Activated CD4-positive, alpha-beta T cell treated with anti-CD3 and anti-CD28 coated beads, Interleukin-2, amount 10 ng/mL, durations not matched to agents 7 days and 5 days (primary cell): ENCODE measurements at places on chromosomes 3 and 15. TPM values are rescaled to one million over a fixed set of nuclear protein-coding genes. Genes with fewer than 3 reads are reported as not detected.

Gene SEMA3G
- total RNA-seq, result not detected

Gene FBXL2
- total RNA-seq, result not detected

DNA sequence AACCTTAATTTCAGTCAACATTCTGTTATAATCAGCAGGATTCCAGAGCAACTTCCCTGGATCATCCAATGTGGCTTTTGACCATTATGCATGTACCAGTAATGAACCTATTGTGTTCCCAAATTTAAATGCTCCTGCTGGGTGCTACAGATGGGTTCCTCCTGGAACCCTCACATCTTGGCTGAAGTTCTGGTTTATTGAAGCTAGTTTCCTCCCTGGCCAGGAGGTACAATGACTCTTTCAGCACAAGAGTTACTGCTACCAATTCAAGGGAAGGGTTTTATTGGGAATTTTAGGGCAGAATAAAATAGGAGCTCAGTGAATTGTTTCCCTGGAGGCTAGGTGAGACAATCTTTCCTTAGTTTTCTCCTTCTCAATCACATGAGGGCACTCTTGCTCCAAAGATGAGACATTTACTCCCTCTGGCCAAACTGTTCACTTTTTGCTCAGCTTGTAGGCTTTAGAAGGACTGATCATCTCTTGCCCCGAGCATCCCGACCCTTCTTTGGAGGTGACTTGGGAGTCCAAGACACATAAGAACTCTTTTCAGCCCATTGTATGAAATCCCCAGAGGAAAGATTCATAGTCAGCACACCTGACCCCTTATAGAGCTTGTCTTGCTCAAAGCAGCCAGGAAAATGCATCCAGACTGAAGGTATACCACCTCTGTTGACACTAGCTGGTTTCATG is 8.8 kb upstream of the NPHP3 start:
- no peaks in the 10 kb centered on the region for H3K36me3 ChIP-seq
- no peaks in the 10 kb centered on the region for H3K4me1 ChIP-seq
- no peak for DNase-seq
- no peak overlapping the region for H3K27ac ChIP-seq

GRCh38 chr3:155886915-155887314 is 16.5 kb downstream of the GMPS start:
- no peaks in the 10 kb centered on the region for H3K27me3 ChIP-seq
- peaks cover 27% of the 10 kb centered on the region for H3K4me1 ChIP-seq
- H3K27ac ChIP-seq, result no peak overlapping the region

GRCh38 chr3:86969500-86970189 is 21.3 kb downstream of the VGLL3 start:
- no peak overlapping the region for H3K4me3 ChIP-seq
- H3K36me3 ChIP-seq, result no peaks in the 10 kb centered on the region
- peak; percentile 31 for DNase-seq
- H3K4me1 ChIP-seq, result no peaks in the 10 kb centered on the region
- no peak overlapping the region for H3K27ac ChIP-seq

DNA sequence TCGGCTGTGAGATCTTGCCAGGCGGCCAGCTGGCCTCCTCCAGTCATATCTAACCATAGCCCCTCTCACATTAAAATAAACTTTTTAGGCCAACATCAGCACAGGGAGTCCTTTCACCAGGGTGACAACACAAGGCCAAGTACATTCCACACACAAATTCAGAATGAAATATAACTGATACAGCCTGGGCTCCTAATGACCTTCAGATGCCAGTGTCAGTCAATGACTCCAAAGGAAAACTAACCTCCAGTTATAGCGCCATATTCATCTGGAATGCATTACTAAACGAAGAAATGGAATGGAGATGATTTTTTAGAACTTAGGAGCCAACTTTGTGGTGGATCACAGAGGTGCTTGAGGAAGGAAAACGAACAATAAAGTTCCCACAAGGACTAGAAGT is 205.4 kb downstream of the GREM1 start:
- no peak overlapping the region for H3K4me3 ChIP-seq
- H3K27me3 ChIP-seq, result peaks cover 3% of the 10 kb centered on the region
- H3K36me3 ChIP-seq, result no peaks in the 10 kb centered on the region
- H3K4me1 ChIP-seq, result no peaks in the 10 kb centered on the region

- H3K36me3 ChIP-seq, result peaks cover 90% of the 10 kb centered on the region
- no peak for DNase-seq
- no peaks in the 10 kb centered on the region for H3K27me3 ChIP-seq
Measured at GRCh38 chr15:93019090-93019489, 69.9 kb downstream of the RGMA start.

- no peak for DNase-seq
- H3K27me3 ChIP-seq, result no peaks in the 10 kb centered on the region
- H3K4me3 ChIP-seq, result no peak overlapping the region
- peaks cover 2% of the 10 kb centered on the region for H3K36me3 ChIP-seq
- no peak overlapping the region for H3K27ac ChIP-seq
Measured at GRCh38 chr3:71175691-71176365, 407.7 kb downstream of the FOXP1 start.

- H3K27me3 ChIP-seq, result peaks cover 8% of the 10 kb centered on the region
- no peak overlapping the region for H3K4me3 ChIP-seq
- DNase-seq, result no peak
- no peak overlapping the region for H3K27ac ChIP-seq
- no peaks in the 10 kb centered on the region for H3K36me3 ChIP-seq
Measured at GRCh38 chr15:79046691-79047404, 43.7 kb downstream of the RASGRF1 start.

Gene CP
- not detected for total RNA-seq

Gene ALDH1L1
- not detected for total RNA-seq

Gene RPS17
- 1,976 TPM for total RNA-seq

Gene IRAK2
- total RNA-seq, result 1.6 TPM

GRCh38 chr3:135453326-135453725 is 512.2 kb upstream of the PPP2R3A start:
- DNase-seq, result no peak
- H3K27ac ChIP-seq, result no peak overlapping the region
- H3K4me1 ChIP-seq, result no peaks in the 10 kb centered on the region
- no peaks in the 10 kb centered on the region for H3K27me3 ChIP-seq
- H3K36me3 ChIP-seq, result no peaks in the 10 kb centered on the region
- no peak overlapping the region for H3K4me3 ChIP-seq

GRCh38 chr3:14415501-14415900 is 13.1 kb downstream of the SLC6A6 start:
- DNase-seq, result no peak
- peak overlapping the region; percentile 25 for H3K27ac ChIP-seq
- H3K27me3 ChIP-seq, result no peaks in the 10 kb centered on the region
- no peak overlapping the region for H3K4me3 ChIP-seq
- peaks cover 11% of the 10 kb centered on the region for H3K4me1 ChIP-seq

DNA sequence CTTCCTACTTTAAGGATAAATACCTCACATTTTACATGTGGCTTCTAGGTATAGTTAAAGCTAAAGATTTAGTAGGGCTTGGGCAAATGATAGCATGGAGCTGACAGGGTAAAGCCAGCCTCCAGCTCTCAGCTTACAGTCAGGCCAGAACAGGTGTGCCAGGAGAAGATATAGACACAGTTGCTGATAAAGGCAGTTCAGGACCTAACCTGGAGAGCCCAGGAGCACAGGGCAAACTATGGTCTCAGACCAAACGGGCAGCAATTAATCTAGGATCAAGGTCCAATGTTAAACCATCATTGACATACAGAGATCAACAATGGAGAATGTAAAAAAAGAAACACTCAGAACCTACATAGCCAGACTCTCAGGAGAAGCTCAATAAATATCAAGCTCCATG is 4.0 kb downstream of the WDR49 start:
- no peak for DNase-seq
- H3K36me3 ChIP-seq, result no peaks in the 10 kb centered on the region
- no peak overlapping the region for H3K27ac ChIP-seq
- H3K27me3 ChIP-seq, result no peaks in the 10 kb centered on the region

DNA sequence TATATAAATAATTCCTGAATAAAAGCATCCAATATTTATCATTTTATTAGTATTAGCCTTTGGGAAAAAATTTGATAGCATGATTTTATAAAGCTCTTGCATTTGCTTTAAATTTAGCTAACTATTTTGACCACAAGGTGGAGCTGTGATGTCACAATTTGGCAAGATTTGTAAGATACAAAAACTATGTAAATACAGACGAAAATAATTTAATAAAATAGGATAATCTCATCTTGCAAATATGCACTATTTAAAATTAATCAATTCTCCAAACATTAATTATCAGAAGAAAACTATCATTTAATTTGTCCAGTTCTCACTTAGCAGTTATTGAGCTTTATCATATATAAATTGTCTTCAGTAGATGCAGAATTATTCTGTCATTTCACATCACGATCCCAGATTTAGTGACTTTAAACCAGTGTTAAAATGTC is 95.4 kb downstream of the PLOD2 start:
- H3K36me3 ChIP-seq, result no peaks in the 10 kb centered on the region
- no peaks in the 10 kb centered on the region for H3K4me1 ChIP-seq
- H3K27ac ChIP-seq, result no peak overlapping the region
- H3K4me3 ChIP-seq, result no peak overlapping the region
- DNase-seq, result peak; percentile 32
- no peaks in the 10 kb centered on the region for H3K27me3 ChIP-seq

Gene IL17RB
- 3.7 TPM for total RNA-seq
